Keratinocyte (primary cell): ENCODE measurements at places on chromosomes 12 and 14. TPM values are rescaled to one million over a fixed set of nuclear protein-coding genes. Genes with fewer than 3 reads are reported as not detected.
A peak's percentile ranks its signal among the peaks of the same experiment; 100 is the strongest.

The TPPP2 gene
- not detected in 3 replicates for polyA plus RNA-seq

The RAD51AP1 gene
- 2.6 to 13.0 TPM (median 8.6 TPM) in 3 replicates for polyA plus RNA-seq

The MAP1LC3B2 gene
- 2.7 to 6.0 TPM (median 4.3 TPM) in 3 replicates for polyA plus RNA-seq

The NELL2 gene
- polyA plus RNA-seq = 0.23 to 0.58 TPM (median 0.40 TPM) in 3 replicates

The SLCO1B3 gene
- not detected in 3 replicates for polyA plus RNA-seq

GRCh38 chr14:92400579-92401444 is 77.8 kb downstream of the SLC24A4 start:
- no peak for DNase-seq
- no peak overlapping the region for H3K27ac ChIP-seq
- H3K4me1 ChIP-seq = peaks cover 10% of the 10 kb centered on the region

GRCh38 chr14:67170660-67171059 is 18.6 kb upstream of the GARIN2 start:
- no peak overlapping the region for H3K27ac ChIP-seq
- peaks cover 7% of the 10 kb centered on the region for H3K4me1 ChIP-seq
- no peak for DNase-seq

- H3K36me3 ChIP-seq = no peaks in the 10 kb centered on the region
- H3K27ac ChIP-seq = no peak overlapping the region
- no peak overlapping the region for H3K4me3 ChIP-seq
- H3K4me1 ChIP-seq = peaks cover 30% of the 10 kb centered on the region
- H3K27me3 ChIP-seq = no peaks in the 10 kb centered on the region
Measured at GRCh38 chr12:105922670-105923102, 216.1 kb downstream of the NUAK1 start.

DNA sequence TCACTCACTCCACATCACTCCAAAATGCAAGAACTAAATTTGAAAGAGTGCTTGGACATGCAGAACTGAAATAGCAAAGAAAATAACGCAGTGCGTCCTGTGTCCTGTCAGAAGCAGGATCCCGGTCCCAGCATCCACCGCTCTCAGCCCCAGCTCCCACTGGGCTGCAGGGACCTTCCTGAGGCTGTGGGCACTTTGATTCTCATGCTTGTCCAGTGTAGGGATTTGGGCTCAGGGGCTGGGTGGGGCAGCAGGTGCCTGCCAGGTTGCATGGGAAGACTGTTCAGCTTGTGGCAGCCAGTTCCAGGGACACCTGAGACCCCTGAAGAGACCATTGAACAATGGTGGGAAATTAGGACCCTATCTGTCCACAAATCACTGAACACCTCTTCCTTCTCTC is 140.0 kb upstream of the FKBP4 start:
- H3K27me3 ChIP-seq = peaks cover 5% of the 10 kb centered on the region
- no peak overlapping the region for H3K27ac ChIP-seq
- no peaks in the 10 kb centered on the region for H3K4me1 ChIP-seq
- no peak overlapping the region for H3K4me3 ChIP-seq
- no peak for DNase-seq

GRCh38 chr14:104422837-104423681 is 156.5 kb upstream of the C14orf180 start:
- no peaks in the 10 kb centered on the region for H3K4me1 ChIP-seq
- H3K36me3 ChIP-seq = no peaks in the 10 kb centered on the region
- no peak for DNase-seq
- no peak overlapping the region for H3K4me3 ChIP-seq
- no peaks in the 10 kb centered on the region for H3K27me3 ChIP-seq

- no peaks in the 10 kb centered on the region for H3K36me3 ChIP-seq
- H3K4me1 ChIP-seq = no peaks in the 10 kb centered on the region
- no peaks in the 10 kb centered on the region for H3K27me3 ChIP-seq
- H3K4me3 ChIP-seq = no peak overlapping the region
- no peak overlapping the region for H3K27ac ChIP-seq
Measured at GRCh38 chr12:111135293-111135832, 215.0 kb upstream of the MYL2 start.

- no peak for DNase-seq
- no peaks in the 10 kb centered on the region for H3K27me3 ChIP-seq
- H3K27ac ChIP-seq = no peak overlapping the region
- H3K36me3 ChIP-seq = no peaks in the 10 kb centered on the region
Measured at GRCh38 chr12:18224745-18225144, 36.6 kb upstream of the PIK3C2G start.

DNA sequence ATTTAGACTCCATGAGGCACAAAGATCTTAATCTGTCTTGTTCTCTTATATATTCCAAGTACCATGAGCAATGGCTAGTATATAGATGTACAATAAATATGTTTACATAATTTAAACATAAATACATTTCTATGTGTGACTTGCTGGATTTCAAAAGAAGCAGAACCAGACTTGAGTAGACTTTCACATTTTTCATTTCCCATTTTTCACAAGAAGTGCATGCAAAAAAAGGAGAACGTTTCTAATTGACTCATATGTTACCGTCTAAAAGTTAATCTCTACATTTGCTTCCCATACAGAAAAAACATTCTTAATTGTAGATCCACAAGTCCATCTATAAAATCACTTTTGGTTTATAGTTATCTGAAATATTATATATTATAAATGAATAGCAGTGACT is 256.5 kb upstream of the USP15 start:
- H3K4me1 ChIP-seq = no peaks in the 10 kb centered on the region
- no peaks in the 10 kb centered on the region for H3K27me3 ChIP-seq
- DNase-seq = no peak
- no peak overlapping the region for H3K4me3 ChIP-seq
- H3K27ac ChIP-seq = no peak overlapping the region
- H3K36me3 ChIP-seq = no peaks in the 10 kb centered on the region

DNA sequence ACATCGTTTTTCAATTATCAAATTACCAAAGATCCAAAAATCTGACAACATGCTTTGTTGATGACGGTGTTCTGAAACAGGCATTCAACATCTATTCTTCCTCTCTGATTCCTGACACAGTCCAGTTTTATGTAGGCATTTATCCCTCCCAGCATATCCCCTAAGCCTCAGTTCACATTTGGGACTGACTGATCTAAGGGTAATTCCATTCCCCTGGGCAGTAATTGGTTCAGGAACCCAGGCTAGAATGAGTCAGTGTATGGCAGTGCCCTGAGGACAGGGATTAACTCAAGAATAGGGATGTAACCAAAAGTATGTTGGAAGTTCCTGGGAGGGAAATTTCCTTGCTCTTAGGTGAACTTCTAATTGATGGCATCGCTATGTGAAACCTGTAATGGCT is 10.3 kb upstream of the PCNX1 start:
- H3K27ac ChIP-seq = no peak overlapping the region
- no peaks in the 10 kb centered on the region for H3K27me3 ChIP-seq
- peaks cover 7% of the 10 kb centered on the region for H3K4me1 ChIP-seq
- H3K4me3 ChIP-seq = no peak overlapping the region
- no peaks in the 10 kb centered on the region for H3K36me3 ChIP-seq
- DNase-seq = no peak

- no peak overlapping the region for H3K4me3 ChIP-seq
- DNase-seq = no peak
- no peak overlapping the region for H3K27ac ChIP-seq
- H3K36me3 ChIP-seq = no peaks in the 10 kb centered on the region
- H3K4me1 ChIP-seq = no peaks in the 10 kb centered on the region
- no peaks in the 10 kb centered on the region for H3K27me3 ChIP-seq
Measured at GRCh38 chr14:96445844-96446710, 54.1 kb downstream of the AK7 start.

DNA sequence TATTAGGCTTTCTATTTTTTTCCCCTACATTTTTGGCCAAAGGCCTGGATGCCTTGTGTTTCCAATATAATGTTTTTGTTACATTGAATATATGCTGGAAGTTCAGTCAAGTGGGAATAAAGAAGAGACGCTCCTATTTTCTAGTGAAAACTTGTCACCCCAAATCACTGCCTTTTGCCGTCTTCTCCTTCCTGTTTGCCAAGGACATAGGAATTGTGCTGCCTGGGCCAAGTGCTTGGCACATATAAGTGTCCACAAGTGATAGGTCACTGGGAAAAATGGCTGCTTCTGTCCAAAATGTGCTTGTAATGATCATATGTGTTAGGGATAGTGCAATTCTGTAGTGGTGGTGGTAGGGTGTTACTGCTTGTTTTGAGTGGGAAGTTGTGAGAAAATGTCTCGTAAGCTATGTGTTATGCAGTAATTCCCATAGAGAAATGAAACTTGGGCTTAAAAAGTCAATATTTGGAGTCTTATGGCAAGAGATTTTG is 11.6 kb upstream of the KCNJ8 start:
- no peaks in the 10 kb centered on the region for H3K36me3 ChIP-seq
- no peak for DNase-seq
- H3K4me1 ChIP-seq = no peaks in the 10 kb centered on the region
- H3K27ac ChIP-seq = no peak overlapping the region

GRCh38 chr14:56115334-56115870 is 2.8 kb upstream of the PELI2 start:
- H3K4me3 ChIP-seq = no peak overlapping the region
- no peak for DNase-seq
- H3K27ac ChIP-seq = no peak overlapping the region
- H3K36me3 ChIP-seq = no peaks in the 10 kb centered on the region

DNA sequence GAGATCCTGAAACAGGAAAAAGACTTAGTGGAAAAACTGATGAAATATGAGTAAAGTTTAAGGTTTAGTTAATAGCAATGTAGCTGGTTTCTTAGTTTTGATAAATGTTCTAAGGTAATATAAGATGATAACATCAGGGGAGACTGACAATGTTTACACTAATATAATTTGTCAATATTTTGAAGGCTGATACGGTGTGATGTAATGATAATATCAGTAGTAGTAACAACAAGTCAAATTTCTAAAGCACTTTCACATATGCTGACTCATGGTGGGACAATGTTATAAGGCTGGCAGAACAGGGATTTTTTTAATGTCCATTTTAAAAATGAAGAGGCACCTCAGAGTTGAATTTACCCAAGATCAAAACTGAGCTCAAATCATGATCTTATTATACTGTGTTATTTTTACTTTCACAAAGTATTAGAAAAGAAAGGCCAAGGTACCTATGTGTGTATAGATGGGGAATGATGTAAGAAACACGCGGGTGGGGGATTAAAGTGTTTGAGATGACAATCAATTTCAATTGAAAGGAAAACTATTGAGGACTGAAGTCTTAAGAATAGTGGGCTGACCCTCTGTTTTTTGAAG is 2.4 kb upstream of the FLRT2 start:
- no peaks in the 10 kb centered on the region for H3K27me3 ChIP-seq
- peak overlapping the region; percentile 23 for H3K4me3 ChIP-seq
- no peaks in the 10 kb centered on the region for H3K36me3 ChIP-seq
- no peak for DNase-seq

- no peaks in the 10 kb centered on the region for H3K36me3 ChIP-seq
- no peak for DNase-seq
- H3K4me3 ChIP-seq = no peak overlapping the region
- peaks cover 23% of the 10 kb centered on the region for H3K4me1 ChIP-seq
- H3K27me3 ChIP-seq = no peaks in the 10 kb centered on the region
Measured at GRCh38 chr12:121789233-121789781, 4.2 kb downstream of the RHOF start.
